Pulmonary artery endothelial cell (primary cell): ENCODE measurements at places on chromosomes 16 and 17. TPM values are rescaled to one million over a fixed set of nuclear protein-coding genes. Genes with fewer than 3 reads are reported as not detected.

Gene ITGAX
- 0.04 and 1.1 TPM in 2 replicates for total RNA-seq

- DNase-seq: no peak
Measured at GRCh38 chr16:23976524-23976923, 140.7 kb downstream of the PRKCB start.

DNA sequence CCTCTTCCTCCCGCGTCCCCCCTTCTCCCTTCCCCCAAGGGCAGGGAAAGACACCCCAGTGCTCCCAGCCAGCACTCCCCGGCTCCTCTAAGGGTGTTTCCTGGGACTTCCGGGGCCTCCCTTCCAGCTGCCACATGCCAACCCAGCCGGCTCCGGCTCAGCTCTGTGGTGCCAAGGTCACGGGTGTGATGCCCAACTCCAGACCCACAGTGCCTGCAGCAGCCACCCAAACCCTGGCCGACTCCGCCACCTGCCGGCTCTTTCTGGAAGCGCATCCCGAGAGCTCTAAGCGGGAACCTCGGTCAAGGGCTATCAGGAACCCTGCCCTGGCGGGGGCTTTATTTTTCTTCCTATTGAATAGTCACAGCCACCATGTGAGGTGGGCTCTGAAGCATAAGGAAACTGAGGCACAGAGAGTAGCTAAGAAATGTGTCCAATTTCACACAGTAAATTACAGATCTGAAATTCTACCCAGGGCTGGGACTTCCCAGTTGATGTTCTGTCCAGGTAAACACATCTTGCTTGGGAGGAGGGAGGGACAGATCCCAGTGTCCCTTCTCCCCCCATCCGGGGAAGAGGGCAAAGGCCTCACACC is 3.3 kb upstream of the PPP1R1B start:
- DNase-seq: no peak

DNA sequence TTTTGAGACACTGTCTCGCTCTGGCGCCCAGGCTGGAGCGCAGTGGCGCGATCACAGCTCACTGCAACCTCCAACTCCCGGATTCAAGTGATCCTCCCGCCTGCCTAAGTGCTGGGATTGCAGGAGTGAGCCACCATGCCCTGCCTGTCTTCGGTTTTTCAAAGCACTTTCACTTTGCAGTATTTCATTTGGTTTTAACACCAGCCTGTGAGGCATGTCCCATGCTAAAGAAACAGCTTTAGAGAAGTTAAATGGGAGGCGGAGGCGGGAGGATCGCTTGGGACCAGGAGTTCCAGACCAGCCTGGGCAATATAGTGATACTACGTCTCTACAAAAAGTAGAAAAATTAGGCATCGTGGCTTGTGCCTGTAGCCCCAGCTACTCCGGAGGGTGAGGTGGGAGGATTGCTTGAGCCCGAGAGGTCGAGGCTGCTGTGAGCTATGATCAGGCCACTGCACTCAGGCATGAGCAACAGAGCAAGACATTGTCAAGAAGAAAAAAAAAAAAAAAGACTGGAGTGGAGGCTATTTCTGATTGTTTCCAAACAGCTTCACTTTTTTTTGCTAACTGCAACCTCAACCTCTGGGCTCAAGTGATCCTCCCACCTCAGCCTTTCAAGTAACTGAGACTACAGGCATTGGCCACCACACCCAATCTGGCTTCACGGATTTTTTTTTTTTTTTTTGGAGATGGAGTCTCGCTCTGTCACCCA is 1.3 kb downstream of the METTL23 start:
- DNase-seq: no peak

GRCh38 chr16:86735727-86736126 is 157.4 kb downstream of the FOXL1 start:
- DNase-seq: no peak

GRCh38 chr16:65895906-65896305 is 470.6 kb upstream of the CDH5 start:
- DNase-seq: no peak

- no peak for DNase-seq
Measured at GRCh38 chr17:38361694-38362465, 10.2 kb downstream of the SOCS7 start.
